ENCODE measurements at places on chromosomes 6 and 20.
A peak's percentile ranks its signal among the peaks of the same experiment; 100 is the strongest.

DNA sequence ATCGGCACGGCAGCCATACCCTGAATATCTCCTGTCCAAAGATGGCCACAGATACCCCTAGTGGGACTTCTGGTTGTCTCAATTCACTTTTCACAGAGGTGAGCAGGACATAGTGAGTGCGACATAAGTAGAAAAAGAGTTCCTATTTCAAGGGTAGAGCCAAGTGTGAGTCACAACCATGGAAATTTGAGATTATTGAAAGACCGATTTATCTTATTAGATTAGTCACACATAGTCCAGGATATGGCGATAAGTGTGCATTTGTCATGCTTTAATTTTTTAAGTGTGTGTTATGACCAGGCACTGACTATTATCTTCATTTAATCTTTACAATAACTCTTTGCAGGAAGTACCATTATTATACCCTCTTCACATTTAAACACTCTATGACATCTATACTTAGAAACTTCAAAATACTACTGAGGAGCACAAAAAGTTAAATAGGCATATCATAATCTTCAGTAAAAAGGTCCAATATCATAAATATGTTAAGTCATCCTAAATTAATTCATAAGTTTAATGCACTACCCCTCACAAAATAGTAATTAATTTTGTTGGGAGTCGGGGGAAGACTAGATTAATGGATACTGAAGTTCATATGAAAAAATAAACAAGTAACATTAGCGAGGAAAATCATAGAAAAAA lies 13.4 kb upstream of the TNFAIP3 start:
- no peak for DNase-seq

GRCh38 chr6:137001299-137001976 lies 43.3 kb downstream of the IL20RA start:
- DNase-seq = no peak

DNA sequence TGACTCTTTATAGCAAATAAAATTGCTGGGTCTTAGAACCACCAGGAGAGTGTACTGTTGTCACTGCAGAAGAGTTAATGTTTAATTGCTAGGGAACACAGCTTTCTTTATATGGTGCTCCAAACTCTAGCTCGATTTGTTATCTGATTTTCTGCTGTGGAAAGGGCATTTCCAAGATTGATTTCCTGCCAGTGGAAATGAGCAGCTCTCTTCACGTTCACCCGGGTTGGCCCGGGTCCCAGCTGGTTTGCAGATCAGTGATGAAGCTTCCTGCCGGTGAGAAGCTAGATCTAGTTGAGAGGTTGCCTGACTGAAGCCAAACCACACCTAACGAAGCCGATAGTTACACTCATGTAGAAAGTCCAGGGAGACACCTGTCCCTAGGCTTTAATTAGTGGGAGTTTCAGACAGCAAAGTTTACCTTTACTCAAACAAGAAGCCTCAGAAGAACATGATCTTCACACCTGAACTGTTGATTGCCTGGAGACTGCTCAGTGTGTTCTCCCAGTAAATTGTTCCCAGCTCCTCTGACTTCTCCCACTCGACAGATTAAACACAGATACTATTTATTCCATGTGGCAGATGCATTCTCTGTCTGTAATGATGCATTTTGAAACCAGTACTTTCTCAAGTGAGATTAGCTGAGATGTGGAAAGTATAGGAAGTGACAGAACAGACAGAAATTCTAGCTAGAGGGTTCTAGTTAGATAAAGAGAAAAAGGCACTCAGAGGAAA lies 27.8 kb downstream of the PAQR8 start:
- DNase-seq = no peak

GRCh38 chr6:157800420-157801237 lies 22.4 kb upstream of the SNX9 start:
- DNase-seq = no peak

DNA sequence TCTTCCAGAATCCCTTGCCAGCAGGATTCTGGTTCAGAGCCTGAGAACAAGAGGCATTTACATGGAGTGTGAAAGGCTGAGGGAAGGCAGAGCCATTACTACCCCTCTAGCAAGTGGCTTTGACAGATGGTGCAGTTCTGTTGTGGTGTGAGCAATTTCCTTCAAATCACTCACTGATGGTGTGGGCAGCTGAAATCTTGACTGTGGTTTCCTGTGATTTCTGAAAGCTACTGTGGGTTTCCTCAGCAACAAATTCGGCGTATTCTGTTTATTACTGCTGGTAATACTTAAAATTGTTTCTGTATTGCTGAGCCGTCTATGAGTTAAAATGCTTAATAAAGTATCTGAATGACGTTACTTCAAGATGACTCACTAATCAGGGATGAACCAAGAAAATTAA lies 181.5 kb upstream of the TCF21 start:
- DNase-seq = no peak

- no peak for DNase-seq
Observed at GRCh38 chr6:7119272-7119801, 11.6 kb downstream of the RREB1 start.

- DNase-seq = no peak
Observed at GRCh38 chr6:89350281-89350966, 2.1 kb downstream of the UBE2J1 start.

DNA sequence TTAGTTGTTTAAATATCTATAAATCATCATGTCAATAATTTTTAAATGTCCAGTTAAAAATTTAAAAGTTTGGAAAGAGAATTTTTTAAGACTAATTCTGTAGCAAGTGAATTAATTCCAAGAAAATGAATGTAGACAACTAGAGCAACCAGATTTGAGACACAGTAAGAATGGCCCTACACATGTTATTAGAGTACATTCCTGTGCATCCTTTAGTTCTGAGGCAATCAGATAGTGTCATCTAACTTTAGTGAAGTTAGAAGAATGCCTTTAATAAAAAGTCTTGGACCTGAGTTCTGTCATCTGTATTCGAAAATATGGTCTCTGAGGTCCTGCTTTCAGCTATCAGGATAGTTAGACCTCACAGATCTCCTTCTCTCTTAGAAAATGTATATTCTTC lies 63.7 kb downstream of the HIVEP2 start:
- DNase-seq = no peak

DNA sequence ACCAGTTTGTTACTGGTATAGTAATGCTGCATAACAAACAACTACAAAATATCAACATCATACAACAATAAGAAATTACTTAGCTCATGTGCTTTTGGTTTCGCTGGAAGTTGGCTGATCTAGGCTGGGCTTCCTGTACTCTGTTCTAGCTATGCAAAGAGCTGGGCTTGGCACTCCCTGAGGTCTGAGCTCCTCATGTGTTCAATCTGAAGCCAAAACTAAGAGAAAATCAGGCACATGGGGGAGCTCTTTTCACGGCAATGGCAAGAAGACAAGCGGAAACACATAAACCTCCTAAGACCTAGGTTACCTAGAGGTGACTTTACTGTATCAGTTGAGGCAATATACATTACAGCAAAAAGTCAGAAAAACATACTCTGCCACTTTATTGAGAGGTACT lies 574.2 kb downstream of the KHDRBS2 start:
- DNase-seq = no peak

DNA sequence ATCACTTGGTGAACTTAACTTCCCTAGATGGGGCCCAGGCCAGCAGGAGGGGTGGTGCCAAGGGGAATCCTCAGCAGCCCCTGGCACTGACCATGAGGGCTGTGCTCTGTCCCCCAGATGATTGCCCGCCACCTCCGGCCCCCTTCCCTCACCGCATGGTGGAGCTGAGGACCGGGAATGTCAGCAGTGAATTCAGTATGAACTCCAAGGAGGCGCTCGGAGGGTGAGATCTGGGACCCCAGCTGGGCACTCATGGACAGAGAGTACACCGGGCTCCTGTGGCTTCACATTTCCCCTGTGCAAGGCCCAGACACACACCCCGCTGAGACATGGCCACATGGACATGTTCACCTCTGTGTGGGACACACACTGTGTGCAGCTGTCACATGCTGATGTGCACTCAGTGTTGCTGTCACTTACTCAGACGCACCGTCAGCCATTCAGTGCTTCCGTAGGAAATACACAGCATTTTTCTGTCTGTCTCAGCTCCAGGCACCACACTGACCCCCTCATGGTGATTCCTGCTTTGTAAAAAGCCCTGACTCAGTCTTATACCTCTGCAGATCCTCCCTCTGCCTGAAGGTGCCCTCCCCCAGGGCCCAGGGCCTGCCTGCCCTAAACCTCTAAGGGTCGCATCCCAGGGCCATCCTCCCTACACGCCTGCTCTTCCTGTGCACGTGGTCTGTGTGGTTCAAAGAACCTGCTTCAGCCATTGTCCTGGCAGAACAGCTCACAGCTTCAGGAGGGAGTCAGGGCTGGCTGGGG lies 4.4 kb downstream of the MYLK2 start:
- DNase-seq = no peak

DNA sequence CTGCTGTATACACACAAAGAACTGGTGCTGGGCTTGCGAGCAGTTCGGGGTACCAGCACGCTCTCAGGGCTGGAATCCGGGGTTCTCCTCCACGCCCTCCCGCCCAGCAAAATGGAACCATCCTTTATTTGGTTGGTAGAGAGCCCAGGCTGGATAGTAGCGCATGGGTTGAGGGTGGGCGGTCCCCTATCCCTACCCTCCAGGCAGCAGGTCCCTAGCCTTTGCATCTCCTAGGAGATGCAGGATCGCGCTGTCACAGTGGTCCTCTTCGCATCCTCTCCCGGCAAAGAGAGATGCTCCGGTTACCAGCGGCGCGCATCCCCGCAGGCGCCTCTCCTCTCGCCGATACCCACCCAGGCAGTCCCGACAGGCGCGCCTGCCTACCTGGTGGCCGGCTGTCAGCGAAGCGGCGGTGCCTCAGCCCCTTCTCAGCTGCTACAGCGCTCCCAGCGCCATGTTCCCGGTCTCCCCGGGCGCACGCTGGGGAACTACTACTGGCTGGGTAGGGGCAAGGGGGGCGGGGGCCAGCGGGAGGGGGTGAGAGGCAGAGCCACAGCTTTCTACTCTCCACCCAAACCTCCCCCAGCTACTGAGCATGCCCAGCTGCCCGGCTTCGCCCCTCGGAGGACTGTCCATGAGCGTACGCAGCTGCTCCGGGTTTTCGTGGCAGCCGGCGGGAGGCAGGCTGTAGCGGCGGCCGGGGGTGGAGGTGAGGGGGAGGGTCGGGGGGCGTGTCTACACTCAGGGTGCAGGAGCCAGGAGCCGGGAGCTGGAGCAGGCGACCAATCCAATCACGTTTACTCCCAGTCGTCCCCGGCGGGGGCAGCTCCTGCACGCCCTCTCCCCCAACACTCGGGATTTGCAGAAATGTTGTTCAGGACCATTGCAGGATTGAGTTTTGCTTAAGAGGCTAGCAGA lies at the start of gene PAK5:
TSS of gene PAK5 (minus strand) at position 699 of the 918 bp plus-strand sequence. CDS start 194,748 bp downstream, outside the sequence.
- no peak for DNase-seq

DNA sequence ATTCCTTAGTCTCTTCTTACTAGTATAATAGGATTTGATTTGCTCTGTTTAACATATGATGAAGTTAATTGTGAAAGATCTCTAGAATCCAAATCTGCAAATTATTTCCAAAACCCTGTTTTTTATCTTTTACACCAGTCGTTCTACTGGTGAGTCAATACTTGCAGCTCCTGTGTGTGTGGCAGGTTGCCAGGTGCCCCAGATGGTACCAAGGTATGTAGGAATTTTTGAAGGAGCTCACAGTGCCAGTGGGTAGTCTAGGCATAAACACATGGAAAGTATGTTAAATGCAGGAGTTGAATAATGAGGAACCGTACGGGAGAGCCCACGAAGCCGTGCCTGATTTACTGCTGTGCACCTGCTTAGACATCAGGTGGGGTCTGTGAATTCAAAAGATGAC lies 192.2 kb downstream of the FARS2 start:
- DNase-seq = no peak

DNA sequence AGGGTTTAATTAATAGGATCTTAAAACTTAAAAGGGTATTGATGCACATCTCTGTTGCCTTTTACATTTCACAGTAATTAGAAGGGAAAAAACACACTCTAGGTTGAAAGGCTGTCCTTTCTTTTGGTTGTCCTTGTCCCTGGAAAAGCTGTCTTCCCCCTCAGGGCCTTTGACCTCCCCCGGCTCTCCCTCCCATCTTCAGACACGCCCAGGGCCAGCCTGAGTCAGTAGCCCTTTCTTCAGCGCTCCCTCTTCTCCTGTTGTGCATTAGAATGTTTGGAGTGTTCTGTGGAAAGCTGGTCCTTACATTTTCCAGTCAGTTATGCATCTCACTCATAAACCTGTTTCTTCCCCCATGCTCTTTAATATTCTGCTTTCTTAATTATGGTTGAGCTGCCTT lies 157.0 kb downstream of the MTHFD1L start:
- no peak for DNase-seq

GRCh38 chr6:144840619-144841018 lies 555.5 kb downstream of the UTRN start:
- DNase-seq = no peak

GRCh38 chr6:64415926-64416325 lies 780.3 kb downstream of the PHF3 start:
- no peak for DNase-seq

DNA sequence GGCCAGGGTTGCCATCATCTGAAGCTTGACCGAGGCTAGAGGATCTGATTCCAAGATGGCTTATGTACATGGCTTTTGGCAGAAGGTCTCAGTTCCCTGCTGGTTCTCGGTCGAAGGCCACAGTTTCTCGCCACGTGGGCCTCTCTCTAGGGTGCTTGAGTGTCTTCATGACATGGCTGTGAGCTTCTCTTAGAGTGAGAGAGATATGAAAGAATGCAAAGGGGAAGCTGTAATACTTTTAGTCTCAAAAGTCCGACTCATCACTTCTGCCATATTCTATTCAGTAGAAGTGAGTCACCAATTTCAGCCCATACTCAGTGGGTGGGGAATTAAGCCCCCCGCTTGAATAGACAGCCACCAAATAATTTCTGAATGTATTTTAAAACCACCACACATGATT lies 94.2 kb downstream of the UTRN start:
- DNase-seq = no peak

GRCh38 chr20:34557936-34558319 lies 590 bp upstream of the MAP1LC3A start:
- no peak for DNase-seq

DNA sequence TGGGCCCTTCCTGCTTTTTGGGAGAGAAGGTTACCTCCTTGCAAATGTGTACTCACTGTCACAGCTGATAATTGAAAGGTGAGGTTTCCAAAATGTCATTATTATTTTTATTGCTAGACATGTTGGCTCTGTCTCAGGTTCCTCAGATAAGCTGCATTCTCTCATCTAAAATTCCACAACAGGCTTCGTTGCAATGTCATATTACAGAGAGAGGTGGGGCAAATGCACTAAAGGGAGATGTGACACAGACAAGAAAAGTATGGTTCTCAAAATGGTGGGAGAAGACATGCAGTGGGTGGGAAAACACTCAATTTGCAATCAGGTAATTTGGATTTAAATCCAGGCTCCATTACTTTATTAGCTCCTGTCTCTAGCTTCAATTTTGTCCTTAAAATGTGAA lies 256.4 kb upstream of the POU3F2 start:
- DNase-seq = no peak

- no peak for DNase-seq
Observed at GRCh38 chr6:144683216-144684070, 398.3 kb downstream of the UTRN start.

GRCh38 chr6:44071670-44072451 lies 55.4 kb downstream of the MRPL14 start:
- DNase-seq = no peak

GRCh38 chr6:44253307-44254101 lies 3.8 kb downstream of the SLC35B2 start:
- DNase-seq = peak; percentile 52

- DNase-seq = peak; percentile 85
Observed at GRCh38 chr6:42661540-42662153, 60.8 kb downstream of the PRPH2 start.

- DNase-seq = no peak
Observed at GRCh38 chr6:91487696-91488392, 901.0 kb upstream of the MAP3K7 start.

- no peak for DNase-seq
Observed at GRCh38 chr20:5586720-5587119, 163.5 kb upstream of the SHLD1 start.
